ENCODE measurements at places on chromosomes 5 and 9. TPM values are rescaled to one million over a fixed set of nuclear protein-coding genes. Genes with fewer than 3 reads are reported as not detected.

CRB2 gene
- polyA plus RNA-seq = not detected

DMGDH gene
- polyA plus RNA-seq = 1.5 TPM

PHF24 gene
- not detected for polyA plus RNA-seq

FOXD4L4 gene
- not detected for polyA plus RNA-seq

RASGEF1C gene
- polyA plus RNA-seq = 0.03 TPM

HTR4 gene
- polyA plus RNA-seq = not detected

NIPAL4 gene
- polyA plus RNA-seq = 0.07 TPM

RFESD gene
- polyA plus RNA-seq = 2.7 TPM

ECSCR gene
- 0.18 TPM for polyA plus RNA-seq

SLC6A7 gene
- not detected for polyA plus RNA-seq

PSD2 gene
- polyA plus RNA-seq = 0.05 TPM

KCTD16 gene
- polyA plus RNA-seq = 0.38 TPM

ZNF300 gene
- 5.2 TPM for polyA plus RNA-seq

TRPM6 gene
- 0.02 TPM for polyA plus RNA-seq

PCDHA13 gene
- polyA plus RNA-seq = not detected

CCL21 gene
- polyA plus RNA-seq = not detected

CCDC192 gene
- not detected for polyA plus RNA-seq

BARHL1 gene
- not detected for polyA plus RNA-seq

SHISAL2B gene
- polyA plus RNA-seq = not detected

RNF183 gene
- polyA plus RNA-seq = not detected

Measured in fibroblast of lung (primary cell).